ENCODE measurements at places on chromosomes 2 and 18.

GRCh38 chr18:825891-826585 is 14.0 kb upstream of the YES1 start:
- no peak for DNase-seq

- no peak for DNase-seq
These were observed 192.9 kb downstream of the INHBB start for GRCh38 chr2:120538691-120539423.

DNA sequence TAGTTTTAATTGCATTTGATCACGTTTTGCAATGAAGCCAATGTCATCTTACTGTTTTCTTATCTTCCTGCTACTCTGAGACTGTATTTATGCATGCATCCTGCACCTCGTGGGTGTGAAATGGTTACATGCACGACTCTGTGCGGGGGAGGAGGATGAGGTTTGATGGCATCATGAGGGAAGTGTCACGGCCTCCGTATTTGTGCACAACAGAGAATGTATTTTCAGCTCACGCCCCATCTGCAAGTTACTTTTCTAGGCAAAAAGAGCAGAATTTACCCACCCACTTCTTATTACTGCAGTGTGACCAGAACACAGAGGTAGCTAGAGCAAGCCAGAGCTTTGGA is 145.1 kb downstream of the TDRD15 start:
- no peak for DNase-seq

GRCh38 chr2:218396688-218397462 is 2.8 kb upstream of the CTDSP1 start:
- peak; percentile 56 for DNase-seq

DNA sequence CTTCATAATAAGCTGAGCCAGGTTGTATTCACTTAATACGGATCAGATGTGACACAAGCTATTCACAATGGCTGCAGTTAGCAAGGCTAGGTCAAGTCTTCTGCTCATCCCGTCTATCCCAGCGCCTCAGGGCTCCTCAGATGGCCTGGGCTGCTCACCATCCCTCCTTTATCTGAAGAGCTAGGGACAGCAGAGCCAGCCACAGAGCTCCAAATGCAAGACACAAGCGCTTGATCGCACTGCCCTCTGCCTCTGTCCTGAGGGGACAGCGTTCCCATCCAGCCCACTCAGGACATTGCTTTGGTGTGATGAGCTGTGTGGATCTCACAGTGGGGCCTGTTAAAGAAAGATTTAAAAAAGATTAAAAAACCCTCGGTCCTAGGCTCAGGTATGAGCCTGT is 254.4 kb upstream of the HS6ST1 start:
- DNase-seq = no peak

DNA sequence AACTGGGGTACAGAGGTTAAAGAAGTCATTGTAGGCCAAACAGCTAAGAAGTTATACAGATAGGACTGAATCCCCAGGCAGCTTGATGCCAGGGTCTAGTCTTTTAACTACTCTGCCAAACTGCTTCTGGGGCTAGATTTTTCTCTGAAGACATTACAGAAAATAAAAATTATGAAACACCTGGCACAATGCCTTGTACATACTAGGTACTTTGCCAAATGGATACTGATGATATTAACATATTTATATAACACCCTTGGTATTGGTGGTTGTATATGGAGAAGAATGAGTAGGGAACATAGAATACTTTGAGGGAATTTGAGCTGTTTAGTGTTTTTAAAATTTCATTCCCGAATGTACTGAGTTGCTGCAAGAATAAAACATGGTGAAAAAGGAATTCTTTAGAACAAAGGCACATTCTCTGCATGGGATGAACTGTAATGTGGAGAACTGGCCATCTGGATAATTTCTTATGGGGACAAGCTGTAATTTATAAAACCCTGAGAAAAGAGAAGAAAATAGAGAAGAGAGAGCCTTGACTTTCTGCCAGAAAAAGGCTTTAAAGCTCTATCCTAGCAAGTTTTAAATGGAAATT is 210.9 kb upstream of the TMEM200C start:
- no peak for DNase-seq

- no peak for DNase-seq
These were observed 110.4 kb downstream of the ANKRD44 start for GRCh38 chr2:197200051-197200761.

DNA sequence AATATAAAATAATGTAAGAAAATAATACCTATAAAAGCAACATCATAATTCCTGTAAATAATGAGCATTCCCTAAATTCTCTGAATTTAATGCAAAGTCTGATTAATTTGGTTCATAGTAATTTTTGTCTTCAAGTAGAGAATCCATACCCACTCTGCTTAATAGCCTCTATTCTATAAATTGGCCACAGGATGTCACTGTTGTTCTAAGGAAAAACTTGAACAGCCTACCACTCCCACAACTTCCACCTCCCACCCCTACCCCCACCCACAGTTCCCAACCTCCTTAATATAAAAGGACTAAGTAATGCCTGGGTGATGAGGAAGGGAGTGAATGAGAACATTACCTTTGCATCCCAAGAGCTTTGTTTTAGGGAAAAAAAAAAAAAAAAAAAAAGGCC is 27.2 kb upstream of the BBS5 start:
- DNase-seq = no peak

DNA sequence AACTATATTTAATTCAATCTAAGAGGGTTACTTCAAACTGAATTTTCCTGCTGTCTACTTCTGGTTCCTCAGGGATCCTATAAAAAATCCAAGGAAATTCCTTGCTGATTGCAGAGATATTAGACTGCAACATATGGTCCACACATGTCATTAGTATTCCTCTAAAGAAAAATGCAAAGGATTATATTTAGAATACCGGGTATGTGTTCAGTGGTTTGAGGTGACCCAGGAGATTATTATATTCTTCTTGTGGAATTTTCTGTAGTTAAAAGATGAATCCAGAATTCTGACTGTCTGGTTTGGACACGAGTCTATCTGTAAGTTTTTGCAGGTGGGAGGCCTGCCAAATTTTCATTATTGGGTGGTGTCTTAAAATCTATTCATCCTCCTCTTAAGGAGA is 18.2 kb downstream of the HOXD1 start:
- no peak for DNase-seq

- DNase-seq = no peak
These were observed 1129.4 kb downstream of the TDRD15 start for GRCh38 chr2:22253171-22253570.

GRCh38 chr2:152611458-152612231 is 105.6 kb downstream of the PRPF40A start:
- no peak for DNase-seq

DNA sequence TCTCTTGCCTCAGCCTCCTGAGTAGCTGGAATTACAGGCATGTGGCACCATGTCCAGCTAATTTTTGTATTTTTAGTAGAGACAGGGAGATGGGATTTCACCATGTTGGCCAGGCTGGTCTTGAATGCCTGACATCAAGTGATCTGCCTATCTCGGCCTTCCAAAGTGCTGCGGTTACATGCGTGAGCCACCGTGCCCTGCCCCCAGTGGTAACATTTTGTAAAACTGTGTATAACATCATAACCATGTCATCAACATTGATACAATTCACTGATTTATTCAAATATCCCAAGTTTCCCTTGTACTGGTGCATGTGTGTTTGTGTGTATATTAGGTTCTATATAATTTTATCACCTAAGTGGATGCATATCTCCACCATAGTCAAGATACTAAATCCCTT is 70.0 kb downstream of the PDCL3 start:
- no peak for DNase-seq

GRCh38 chr2:105072039-105072438 is 34.2 kb downstream of the MRPS9 start:
- DNase-seq = no peak

- peak; percentile 17 for DNase-seq
These were observed 44.2 kb downstream of the ARID5A start for GRCh38 chr2:96580771-96581170.

DNA sequence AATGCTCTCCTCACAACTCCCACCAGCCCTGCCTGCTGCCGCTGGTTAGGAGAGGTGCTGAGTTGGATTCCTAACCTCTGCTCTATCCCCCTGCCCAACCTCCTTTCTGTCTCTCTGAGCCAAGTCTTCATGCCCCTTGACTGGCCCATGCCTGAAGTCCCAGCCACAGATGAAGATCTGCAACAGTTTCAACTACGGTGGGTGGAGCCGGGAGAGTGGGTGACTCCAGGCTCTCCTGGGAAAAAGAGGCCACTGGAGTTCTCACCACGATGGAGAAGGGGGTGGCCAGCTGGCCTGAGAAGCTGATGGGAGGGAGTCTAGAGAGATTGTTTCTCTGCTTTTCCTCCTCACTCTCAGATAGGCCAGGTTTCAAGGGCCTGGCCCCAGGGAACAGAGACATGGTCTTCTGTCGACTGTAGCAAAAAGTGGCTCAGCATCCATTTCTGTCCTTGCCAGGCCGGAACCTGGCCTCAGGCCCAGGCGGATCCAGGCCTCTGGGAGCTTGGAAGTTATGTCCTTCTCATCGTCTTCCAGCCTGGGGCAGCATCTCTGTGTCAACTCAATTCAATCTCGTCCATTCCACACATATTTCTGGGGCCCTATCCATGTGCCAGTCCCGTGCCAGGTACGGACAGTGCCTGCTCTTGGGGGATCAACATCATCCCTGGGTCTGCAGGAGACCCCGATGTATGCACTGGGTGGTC is 75.3 kb downstream of the INHBB start:
- DNase-seq = no peak

DNA sequence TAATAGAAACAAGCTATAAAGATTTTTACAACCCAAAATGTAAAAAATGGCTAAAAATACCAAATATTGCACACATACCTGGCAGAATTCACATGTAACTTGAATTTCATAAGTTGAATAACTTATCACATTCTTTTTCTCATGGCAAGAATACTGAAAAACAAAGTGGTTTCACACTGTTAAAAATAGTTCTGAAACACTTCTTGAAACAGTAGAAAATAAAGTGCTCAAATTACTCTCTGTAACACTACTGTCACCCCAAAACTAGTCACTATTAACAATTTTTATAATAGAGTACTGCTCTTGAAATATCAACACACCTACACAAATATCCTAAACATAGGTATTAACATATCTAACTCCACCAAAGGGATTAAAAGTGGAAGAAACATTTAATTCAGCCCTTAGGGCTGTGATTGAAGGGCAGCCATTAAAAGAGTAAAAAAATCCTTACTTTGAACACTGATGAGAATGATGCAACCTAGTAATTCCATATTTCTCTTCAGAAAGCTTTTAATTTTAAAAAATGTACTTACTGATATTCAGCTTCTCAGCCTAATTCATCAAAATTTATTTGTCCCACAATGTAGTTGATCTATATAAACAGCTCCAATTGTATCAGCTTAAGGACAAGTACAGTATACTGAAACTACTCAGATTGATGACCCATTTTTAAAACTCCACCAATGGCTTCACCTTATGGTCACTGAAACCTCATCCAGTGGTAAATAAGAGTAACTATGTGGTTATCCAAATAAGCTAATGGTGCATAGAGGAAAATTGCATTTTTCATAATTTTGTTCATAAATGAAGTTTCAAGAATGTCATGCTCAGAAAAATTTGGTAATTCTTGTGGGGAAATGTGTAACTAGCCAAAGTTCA is 31.4 kb downstream of the ATF2 start:
- DNase-seq = no peak

GRCh38 chr2:19738707-19739106 is 163.1 kb downstream of the TTC32 start:
- DNase-seq = no peak

GRCh38 chr2:196295005-196295404 is 123.6 kb upstream of the STK17B start:
- DNase-seq = no peak

GRCh38 chr2:224479826-224480225 is 77.9 kb upstream of the FAM124B start:
- DNase-seq = no peak

GRCh38 chr2:143083636-143084035 is 45.6 kb upstream of the ARHGAP15 start:
- no peak for DNase-seq

- DNase-seq = no peak
These were observed 50.8 kb upstream of the TMEM87B start for GRCh38 chr2:112004253-112004645.

DNA sequence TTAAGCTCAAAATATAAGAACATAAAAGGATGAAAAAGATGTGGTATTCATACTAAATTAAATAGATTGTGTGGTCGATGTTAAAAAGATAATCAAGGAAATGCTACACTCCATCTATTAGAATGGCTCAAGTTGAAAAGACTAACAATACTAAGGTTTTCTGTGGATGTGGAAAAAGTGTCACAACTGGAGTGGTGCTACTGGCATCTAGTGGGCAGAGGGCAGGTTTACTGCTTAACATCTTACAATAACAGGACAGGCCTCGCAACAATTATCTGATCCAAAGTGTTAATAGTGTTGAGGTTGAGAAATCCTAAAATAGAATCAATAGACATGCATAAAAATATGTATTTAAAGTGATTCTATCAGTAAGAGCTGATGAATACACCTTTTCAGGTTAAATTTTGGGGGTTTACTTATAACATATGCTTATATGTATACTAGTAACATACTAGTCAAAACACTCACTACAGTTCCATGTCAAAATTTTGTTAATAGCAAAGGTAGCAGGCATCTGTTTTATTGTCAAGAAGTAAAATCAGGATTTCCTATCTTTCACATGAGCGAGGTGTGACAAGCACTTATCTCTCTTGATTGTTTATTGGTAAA is 91.5 kb upstream of the TMEFF2 start:
- no peak for DNase-seq

DNA sequence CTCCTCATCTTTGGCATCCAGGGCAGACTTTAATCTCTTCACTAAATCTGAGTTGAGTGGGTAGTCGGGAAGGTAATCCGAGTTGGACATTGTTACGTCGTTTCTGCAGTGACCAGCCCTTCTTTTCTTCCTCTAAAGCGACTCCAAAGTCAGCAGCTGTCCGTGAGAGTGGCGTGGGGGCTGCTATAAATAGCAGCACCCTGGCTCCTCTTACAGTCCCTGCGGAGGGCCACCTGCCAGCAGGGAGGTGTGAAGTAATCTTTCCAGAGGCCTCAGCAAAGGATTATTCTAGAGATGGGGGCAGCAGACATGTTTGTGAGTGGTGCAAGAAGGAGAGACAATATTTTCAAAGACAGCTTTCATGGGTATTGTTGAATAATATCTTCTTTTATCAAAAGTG is at the start of gene ASB18:
Gene ASB18 (minus strand): TSS at position 151 of the 400 bp plus-strand sequence. CDS start 61 bp downstream, at position 90.
- no peak for DNase-seq

DNA sequence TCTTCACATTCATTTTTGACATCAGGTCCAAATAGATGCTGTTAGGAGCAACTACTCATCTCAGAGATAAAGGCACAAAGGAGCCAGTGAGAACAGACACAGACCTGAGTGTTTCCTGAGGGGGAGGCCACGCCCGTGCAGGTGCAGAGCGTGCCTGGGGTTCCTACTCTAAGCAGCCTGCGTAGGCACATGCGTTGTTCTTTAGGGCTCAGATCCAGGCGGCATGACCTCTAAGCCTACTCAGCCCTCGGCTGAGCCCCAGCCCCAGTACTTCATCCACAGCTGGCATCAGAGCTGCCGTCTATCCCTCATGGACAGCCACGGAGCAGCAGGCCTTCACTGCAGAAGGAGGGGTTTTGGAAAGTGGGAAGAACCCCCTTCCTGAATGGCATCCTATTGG is 54.9 kb upstream of the PXDN start:
- DNase-seq = no peak

GRCh38 chr2:190408538-190409271 is 550 bp downstream of the MFSD6 start:
- peak; percentile 48 for DNase-seq

- no peak for DNase-seq
These were observed 468.7 kb upstream of the CDH7 start for GRCh38 chr18:65282096-65282495.

- peak; percentile 92 for DNase-seq
These were observed 25.2 kb downstream of the PSD4 start for GRCh38 chr2:113198790-113199612.

GRCh38 chr2:112824694-112825085 is 11.9 kb downstream of the IL1B start:
- DNase-seq = no peak

GRCh38 chr18:48827291-48828193 is 123.2 kb downstream of the SMAD7 start:
- DNase-seq = peak; percentile 66
